ENCODE measurements at places on chromosomes 7 and 10.
A peak's percentile ranks its signal among the peaks of the same experiment; 100 is the strongest.

GRCh38 chr7:97845622-97846203 is 26.5 kb downstream of the ASNS start:
- DNase-seq = peak; percentile 40

DNA sequence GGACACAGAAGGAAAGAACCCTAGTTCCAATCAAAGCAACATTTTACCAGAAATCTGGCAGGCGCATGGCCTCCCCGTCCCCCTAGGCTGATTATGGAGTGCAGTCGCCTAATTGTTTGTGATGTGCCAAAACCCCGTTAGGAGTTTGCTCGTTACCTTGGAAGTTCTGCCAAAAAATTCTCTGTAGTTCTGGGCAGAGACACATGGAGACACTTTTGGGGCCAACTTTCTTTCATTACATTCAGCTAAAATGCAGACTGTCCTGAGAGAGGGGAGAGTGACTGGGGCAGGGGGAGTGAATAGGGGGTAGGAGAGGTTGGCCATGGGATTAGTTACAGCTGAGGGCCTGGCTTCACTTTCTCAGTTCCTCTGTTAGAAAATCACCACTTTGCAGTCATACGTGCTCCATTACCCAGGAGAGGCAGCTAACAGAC is 158.0 kb upstream of the NPVF start:
- no peak for DNase-seq

GRCh38 chr10:23742368-23742767 is 303.5 kb downstream of the OTUD1 start:
- DNase-seq = no peak

- DNase-seq = no peak
Observed at GRCh38 chr10:43070121-43071085, 6.5 kb upstream of the RET start.

- DNase-seq = no peak
Observed at GRCh38 chr10:12978891-12979290, 22.6 kb downstream of the CCDC3 start.

- DNase-seq = peak; percentile 94
Observed at GRCh38 chr7:3300651-3301448, at the start of gene SDK1. SDK1 (plus strand) TSS chr7:3301252; CDS start chr7:3301587, 335 bp downstream.

DNA sequence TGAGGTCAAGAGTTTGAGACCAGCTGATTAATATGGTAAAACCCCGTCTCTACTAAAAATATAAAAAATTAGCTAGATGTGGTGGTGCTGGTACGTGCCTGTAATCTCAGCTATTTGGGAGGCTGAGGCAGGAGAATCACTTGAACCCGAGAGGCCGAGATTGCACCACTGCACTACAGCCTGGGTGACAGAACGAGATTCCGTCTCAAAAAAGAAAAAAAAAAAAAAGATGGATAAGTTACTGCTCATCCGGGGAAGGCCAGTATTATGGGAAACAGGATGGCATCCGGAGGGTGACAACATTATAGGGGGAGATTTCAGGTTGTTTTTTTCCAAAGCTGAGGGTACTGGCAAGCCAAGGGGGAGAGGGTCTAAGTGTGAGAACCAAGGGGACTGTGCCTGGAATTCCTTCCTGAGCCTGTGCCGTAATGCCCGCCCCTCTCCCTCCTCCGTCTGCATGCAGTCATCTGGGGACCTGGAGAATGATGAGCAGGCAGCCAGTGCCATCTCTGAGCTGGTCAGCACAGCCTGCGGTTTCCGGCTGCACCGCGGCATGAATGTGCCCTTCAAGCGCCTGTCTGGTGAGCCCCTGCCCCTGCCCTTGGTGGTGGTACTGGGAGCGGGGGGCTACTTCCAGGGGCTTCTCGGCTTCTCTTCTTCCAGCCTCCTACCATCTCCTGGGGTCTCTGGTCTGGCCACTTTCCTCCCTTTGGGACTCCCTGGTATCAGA is 4.4 kb downstream of the LAMTOR4 start:
- no peak for DNase-seq

DNA sequence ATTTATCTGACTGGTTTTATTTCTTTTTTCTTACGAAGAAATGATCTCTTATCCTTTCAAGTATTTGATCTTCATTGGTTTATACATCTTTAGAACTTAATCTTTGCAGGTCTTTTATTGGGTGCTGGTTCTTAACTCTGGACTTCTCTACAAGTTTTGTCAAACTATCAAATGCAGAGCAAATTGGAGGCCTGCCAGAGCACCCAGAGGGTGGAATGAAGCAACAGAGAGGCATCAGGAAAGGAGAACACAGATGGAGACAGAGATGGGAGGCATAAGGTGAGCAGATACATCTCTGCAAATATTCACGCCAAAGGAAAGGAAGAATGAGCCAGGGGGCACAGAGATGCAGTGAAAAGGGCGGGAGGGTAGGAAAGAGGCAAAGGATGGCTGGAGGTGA is 130.3 kb downstream of the PKD1L1 start:
- no peak for DNase-seq

- DNase-seq = peak; percentile 44
Observed at GRCh38 chr7:51102828-51103227, 213.8 kb downstream of the COBL start.

DNA sequence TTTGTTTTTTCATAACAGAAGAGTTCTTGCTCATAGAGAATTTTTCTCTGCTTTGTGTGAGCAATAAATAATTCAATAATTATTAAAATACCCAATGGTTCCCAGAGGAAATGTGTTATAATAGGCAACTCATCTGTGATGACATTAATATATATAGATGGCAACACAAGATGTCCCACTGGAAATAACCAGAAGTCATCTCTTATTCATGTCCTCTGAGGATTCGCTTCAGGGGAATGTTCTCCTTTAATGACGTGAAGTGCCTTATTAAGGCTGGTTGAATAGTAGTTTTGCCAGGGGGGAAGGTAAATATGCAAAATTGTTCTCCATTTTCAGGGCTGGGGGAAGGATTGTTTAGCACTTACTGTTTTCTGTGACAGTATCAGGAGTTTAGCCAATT is 3.1 kb downstream of the SLC39A12 start:
- peak; percentile 23 for DNase-seq

DNA sequence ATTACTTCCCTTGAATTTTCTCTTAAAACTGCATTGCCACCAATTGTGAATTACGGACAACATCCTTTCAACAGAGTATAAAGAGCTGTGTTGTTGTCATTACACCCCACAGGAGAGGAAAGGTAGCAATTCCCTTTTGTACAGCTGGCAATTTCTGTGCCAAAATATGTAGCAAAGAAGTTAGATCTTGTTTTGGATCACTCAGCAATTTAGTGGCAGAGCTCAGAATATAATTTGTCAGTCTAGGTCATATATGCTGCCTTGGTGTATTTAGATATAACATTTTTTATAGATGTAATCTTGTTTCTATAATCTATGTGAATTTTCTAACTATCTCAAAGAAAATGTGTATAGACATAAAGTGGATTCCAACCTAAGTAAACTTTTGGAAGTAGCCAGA is 38.8 kb downstream of the NRBF2 start:
- no peak for DNase-seq

DNA sequence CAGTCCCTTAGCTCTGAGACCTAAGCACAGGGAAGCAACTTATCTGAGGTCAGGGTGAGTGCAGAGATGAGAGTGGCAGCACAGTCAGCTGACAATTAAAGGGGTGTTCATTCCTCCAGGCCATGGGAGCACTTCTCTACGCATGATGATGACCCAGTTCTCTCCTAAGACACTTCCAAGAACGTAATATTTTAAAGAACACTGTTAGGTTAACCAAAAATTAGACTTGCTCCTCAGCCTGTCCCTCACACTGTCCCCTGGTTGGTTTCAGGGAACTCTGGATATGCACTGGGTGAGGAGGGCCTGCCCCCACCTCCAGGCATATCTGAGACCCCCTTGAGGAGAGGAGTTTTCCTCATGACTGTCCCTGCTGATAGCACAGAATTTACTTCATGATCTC is 767.5 kb downstream of the GRID1 start:
- no peak for DNase-seq

DNA sequence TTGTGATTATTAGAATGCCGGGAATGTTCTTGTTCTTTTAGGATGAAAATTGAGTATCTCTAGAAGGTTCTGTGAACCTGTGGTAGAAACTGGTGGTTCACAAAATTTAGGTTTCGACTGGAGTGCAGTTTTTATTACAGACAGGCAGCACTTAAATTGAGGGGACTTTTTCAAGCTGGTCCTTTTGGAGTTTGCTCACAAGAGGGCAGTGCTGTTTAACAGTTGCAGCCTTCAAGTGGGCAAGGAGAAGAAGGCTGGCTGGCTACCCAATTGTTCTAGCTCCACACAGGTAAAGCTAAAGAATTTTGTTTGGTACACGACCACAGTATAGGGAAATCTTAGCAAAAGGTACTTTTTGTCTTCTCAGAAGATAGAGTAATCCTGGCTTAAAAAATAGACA is 233.6 kb downstream of the SNX13 start:
- DNase-seq = peak; percentile 72

GRCh38 chr7:122652876-122653275 is 46.0 kb downstream of the RNF133 start:
- peak; percentile 5 for DNase-seq

GRCh38 chr7:105365541-105366534 is 22.9 kb downstream of the SRPK2 start:
- no peak for DNase-seq

GRCh38 chr7:6157685-6158423 is 114.6 kb downstream of the CYTH3 start:
- DNase-seq = no peak

GRCh38 chr10:129122846-129123245 is 344.2 kb upstream of the MGMT start:
- DNase-seq = no peak

GRCh38 chr10:57992321-57993077 is 275.2 kb downstream of the IPMK start:
- DNase-seq = peak; percentile 79

- no peak for DNase-seq
Observed at GRCh38 chr10:46239993-46240683, 46.7 kb upstream of the ANTXRL start.

DNA sequence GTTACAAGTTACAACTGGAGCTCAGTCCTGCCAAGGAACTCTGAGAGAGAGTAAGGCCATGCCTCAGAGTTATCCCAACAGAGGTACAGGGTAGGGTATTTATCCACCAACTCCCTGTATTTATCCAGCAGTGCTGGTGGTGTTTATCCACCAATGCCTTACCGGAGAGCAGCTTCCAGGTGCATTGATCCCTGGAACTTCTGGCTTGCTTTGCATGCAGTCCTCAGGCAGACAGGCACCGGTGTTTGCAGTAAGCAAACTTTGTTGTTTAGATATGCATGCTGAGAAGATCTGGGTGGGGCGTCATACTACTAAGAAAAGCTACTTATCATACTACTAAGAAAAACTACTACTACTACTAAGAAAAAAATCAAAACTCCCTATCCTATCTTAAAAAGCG is 92.4 kb downstream of the CYP26A1 start:
- DNase-seq = no peak

DNA sequence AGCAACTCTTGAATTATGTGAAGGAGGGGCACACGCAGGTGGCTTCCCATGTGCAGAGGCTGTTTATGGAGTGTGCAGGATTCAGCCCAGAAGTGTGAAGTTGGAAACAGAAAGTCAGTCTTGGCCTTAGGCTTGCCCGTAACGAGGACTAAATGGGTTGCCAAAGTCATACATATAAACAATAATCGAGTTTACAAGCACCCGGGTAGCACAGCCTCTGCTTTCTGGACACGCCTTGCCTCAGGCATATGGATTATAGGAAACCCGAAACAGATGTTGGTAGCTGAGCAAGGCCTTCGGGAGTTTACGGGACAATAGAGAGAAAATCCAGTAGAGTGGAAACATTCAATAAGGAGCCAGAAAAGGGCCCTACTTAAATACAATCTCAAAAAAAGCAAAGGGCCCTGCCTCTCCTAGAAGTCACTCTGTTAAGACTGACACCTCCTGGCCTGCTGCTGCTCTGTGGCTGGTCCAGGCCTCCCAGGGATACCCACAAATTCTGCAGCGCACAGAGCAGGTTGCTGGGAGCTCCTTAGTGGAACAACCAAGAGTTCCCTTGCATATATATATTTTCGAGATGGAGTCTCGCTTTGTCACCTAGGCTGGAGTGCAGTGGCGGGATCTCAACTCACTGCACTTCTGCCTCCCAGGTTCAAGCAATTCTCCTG is 48.5 kb downstream of the SMKR1 start:
- DNase-seq = no peak

DNA sequence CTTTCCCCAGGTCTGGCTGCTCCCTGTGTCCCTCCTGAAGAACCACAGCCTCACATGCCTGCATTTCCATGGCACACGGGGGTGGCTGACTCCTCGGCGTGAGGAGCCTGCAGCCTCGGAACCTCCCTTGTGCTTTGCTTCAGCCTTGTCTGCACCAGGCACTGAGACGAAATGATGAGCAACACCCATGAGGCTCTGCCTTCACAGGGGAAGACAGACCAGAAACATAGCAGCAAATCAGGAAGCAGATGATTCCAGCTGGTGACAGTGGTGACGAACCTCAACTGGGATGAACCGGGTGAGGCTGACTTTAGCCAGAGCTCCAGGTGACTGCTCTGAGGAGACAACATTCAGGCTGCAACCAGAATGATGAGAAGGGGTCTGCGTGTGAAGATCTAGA is 84.5 kb upstream of the SMNDC1 start:
- no peak for DNase-seq

All from kidney tubule cell (primary cell).